Progenitor cell of endocrine pancreas (in vitro differentiated cells): ENCODE measurements at places on chromosomes 13 and 19. TPM values are rescaled to one million over a fixed set of nuclear protein-coding genes. Genes with fewer than 3 reads are reported as not detected.

GRCh38 chr13:32001769-32002168 is 29.8 kb upstream of the FRY start:
- no peak for DNase-seq

Gene ZNF528
- 42.8 and 44.5 TPM in 2 replicates for total RNA-seq

DNA sequence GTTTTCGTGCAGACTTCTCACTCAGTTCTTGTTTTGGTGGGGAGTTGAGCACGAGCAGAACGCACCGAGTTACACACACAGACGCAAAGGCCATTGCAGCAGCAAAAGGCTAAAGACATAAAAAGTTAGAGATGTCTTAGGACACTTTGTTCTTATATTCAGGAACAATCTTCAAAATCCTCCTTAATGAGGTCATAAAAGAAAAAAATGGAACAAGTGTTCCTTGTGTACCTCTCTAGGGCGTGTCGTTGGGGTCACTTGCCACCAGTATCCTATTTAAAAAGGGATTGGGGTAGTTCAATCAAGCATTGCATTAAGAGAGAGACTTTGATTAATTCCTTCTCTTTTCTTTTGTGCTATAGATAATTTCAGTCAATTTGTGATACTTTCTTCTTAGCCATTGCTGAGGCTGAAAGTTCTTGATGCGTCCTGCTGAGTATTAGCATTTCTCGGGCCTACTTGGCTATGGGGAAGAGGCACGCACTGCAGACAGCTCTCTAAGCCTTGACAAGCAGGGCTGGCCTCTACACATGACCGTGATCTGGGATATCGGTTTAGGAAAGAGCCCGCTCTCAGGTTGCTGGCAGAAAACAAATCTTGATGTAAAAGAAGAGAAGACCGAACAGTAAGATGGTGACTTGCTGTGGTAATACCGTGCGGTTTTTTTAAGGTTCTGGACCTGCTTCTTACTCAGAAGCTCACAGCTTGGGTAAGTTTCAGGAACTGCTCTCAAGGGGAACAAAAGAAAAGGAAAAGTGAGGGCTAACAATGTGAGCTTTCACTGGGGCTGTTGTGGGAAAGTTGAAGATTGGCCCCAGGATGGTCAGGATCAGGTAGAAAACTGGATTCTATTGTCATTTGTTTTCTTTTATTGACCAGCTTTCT is 223.6 kb downstream of the TM9SF2 start:
- DNase-seq = no peak

Gene IFNL3
- total RNA-seq = not detected in 2 replicates

Gene PCSK4
- total RNA-seq = 32.9 and 37.7 TPM in 2 replicates

- no peak for DNase-seq
These were observed 27.2 kb downstream of the WASF3 start for GRCh38 chr13:26584713-26585112.

GRCh38 chr13:112898621-112899280 is 70.3 kb upstream of the MCF2L start:
- DNase-seq = no peak

DNA sequence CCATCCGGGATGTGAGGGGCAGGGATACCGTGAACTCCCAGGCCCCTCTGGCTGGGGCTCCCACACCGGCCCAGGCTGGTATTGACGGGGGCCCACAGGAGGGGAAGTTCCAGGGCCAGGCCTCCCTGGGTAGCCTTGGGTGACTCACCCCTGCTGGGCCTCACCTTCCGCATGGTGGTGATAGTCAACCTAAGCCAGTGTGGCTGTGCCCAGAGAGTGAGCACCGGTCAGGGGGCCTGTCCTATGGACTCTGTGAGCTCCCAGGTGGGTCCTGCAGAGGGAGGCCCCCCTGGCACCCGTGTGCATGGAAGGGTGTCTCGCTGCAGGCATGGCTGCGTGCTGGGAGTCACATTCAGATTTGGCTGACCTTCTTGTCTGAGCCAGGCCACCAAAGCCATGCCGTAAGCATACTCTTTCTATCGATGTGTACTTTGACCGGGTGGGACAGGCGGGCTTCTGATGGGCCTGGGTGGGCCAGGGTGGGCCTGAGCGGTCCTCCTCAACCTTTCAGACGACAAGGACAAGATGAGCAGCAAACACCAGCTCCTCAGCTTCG is 27.6 kb downstream of the DHX34 start:
- DNase-seq = no peak
